ENCODE measurements at places on chromosomes 6 and 20.

DNA sequence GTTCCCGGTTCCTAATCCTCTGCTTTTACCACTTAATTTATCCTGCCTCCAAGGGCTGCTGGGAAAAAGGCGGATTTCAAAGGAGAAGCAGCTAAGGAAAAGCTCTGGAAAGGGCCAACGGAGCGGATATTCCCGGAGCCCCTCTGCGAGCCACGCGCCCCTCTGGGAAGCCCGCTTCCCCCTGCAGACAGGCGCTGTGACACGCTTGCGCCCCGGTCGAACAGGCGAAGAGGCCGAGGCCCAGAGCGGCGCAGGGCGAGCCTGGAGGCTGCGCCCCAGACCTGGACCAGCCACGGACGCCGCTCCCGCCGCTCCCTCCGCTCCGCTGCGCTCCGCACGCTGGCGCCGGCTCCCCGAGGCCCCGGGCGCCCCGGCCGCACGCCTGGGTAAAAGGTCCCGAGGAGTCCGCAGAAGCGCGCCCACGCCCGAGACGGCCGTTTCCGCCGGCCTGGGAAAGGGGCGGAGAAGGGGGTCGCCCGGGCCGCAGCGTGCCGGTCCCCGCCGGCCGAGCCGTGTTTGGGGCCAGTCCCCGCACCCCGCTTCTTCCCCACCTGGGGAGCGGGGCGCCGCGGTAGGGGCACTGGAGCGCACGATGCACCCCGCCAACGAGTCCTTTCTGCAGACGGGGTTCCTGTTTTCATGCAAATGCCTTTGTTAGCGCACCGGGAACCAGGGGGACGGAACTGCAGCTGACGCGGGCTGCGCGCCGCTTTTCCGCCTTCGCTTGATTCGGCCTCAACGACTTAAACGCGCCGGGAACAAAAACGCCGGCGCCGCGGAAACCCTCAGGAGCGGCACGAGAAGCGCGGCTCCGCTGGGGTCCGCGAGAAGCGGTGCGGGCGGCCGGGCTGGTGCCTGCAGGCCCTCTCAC lies 91.9 kb upstream of the SIRPA start:
- peak; percentile 61 for DNase-seq

DNA sequence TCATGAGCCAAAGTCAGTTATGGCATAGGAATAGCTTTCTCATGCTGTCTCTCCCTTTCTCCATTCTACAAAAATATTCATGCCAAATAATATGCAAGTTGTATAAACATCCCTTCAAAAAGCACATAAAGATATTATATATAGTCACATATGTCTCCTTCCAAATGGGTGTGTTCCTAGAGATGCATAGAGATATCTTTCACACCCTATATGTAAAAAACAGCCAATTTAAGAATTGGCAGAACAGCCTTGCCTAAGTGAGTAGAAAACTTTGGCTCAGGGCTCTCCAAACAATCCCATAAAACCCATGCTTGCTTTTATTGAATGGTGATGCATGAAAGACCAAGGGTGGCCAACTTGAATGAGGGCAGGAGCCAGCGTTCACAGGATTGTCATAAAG lies 274.7 kb upstream of the SUPT3H start:
- no peak for DNase-seq

- DNase-seq: no peak
Observed at GRCh38 chr6:116255246-116255800, 1.4 kb upstream of the TSPYL4 start.

DNA sequence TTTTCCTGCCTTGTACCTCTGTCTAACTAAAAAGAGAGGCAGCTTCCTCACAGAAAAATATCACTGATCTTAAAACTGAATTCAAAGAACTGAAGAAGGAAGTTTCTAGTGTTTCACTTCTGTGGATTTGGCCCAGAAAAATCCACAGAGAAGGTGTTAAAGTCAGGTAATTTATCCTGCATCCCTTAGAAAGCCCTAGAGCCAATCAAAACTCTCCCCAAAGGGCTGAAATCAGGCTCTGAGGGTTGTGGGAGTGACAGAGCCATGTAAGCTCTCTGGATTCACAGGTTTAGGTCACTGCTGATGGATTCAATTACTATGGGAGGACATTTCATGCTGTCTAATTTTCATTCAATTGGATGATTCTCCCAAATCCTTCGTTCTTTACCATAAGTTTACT lies 152.3 kb downstream of the OR2B2 start:
- DNase-seq: no peak

- DNase-seq: no peak
Observed at GRCh38 chr20:9736373-9736772, 102.5 kb downstream of the PAK5 start.

Measured in colonic mucosa (tissue), 4 donors.